Activated naive CD4-positive, alpha-beta T cell treated with anti-CD3 and anti-CD28 coated beads, Interleukin-2, amount 10 ng/mL, durations not matched to agents 5 hours and 36 hours (primary cell): ENCODE measurements at places on chromosomes 5 and 9. TPM values are rescaled to one million over a fixed set of nuclear protein-coding genes. Genes with fewer than 3 reads are reported as not detected.

The FAM221B gene
- not detected for total RNA-seq

The CD180 gene
- total RNA-seq = 0.48 TPM

The ARL14EPL gene
- not detected for total RNA-seq

The PLPPR1 gene
- not detected for total RNA-seq

The ADGRD2 gene
- total RNA-seq = not detected

The NR3C1 gene
- 58.8 TPM for total RNA-seq

The ADAMTS2 gene
- not detected for total RNA-seq

The C9orf153 gene
- total RNA-seq = not detected

The CATSPER3 gene
- 0.67 TPM for total RNA-seq

The FOXD4L5 gene
- 0.07 TPM for total RNA-seq

The SIMC1 gene
- total RNA-seq = 29.3 TPM

The LCN1 gene
- not detected for total RNA-seq

The REXO4 gene
- 27.4 TPM for total RNA-seq

The PTGDS gene
- 13.2 TPM for total RNA-seq

The C9 gene
- total RNA-seq = not detected

The PTAR1 gene
- total RNA-seq = 63.2 TPM

The FCHO2 gene
- total RNA-seq = 1.4 TPM

The GLT6D1 gene
- total RNA-seq = not detected

The C5 gene
- 1.6 TPM for total RNA-seq

The LRRC14B gene
- not detected for total RNA-seq

The RASEF gene
- 0.08 TPM for total RNA-seq

The LHX6 gene
- total RNA-seq = not detected

The TRIO gene
- 4.3 TPM for total RNA-seq

The LHX3 gene
- total RNA-seq = not detected

The IGIP gene
- 6.0 TPM for total RNA-seq
